Activated CD4-positive, alpha-beta T cell treated with anti-CD3 and anti-CD28 coated beads, Interleukin-2, amount 50 U/mL, for 24 hours (primary cell): ENCODE measurements at places on chromosomes 12 and 14.

- DNase-seq = no peak
Measured at GRCh38 chr12:32336261-32336660, 63.1 kb upstream of the FGD4 start.

- DNase-seq = no peak
Measured at GRCh38 chr14:99612071-99612737, 8.2 kb upstream of the CCDC85C start.

GRCh38 chr14:72451054-72451972 is 442.6 kb downstream of the DPF3 start:
- no peak for DNase-seq

DNA sequence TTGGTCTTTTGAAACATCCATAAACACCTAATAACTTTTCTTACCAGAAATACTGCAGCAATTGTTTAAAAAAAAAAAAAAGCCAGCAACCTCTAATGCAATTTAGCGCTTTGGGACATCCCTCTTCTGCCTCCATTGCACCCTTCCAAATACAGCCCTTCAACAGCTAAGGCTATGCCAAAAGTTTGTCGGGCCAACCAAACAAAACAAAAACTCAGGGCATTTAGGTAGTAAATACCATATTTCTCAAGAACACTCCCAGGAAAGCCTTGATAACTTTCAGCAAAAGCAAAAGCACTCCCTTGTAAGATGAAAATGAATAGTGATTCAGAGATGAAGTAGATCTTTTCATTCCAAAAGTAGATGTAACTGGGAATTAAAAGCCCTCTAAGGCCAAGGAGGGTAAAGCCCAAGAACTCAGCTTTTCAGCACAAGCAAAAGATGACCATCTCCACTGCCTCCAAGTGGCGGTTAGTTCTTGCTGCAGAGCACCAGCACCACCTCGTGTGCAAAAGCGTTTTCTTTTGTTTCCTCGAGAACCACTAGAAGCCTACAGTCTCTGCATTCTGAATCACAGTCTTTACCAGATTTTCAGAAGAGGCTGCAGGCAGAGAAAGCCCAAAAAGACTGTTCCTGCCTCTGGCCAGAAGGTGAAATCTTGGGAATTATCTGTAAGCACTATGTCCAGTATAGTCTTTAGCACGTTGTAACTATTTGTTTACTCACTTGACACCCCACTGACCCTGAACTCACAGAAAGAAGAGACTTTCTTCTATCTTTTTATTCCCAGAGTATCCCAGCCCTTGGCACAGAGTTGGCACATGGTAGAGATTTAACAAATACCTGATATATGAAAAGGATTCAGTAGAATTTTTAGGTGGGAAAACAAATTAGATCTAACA is 53.1 kb downstream of the SIX6 start:
- DNase-seq = no peak

DNA sequence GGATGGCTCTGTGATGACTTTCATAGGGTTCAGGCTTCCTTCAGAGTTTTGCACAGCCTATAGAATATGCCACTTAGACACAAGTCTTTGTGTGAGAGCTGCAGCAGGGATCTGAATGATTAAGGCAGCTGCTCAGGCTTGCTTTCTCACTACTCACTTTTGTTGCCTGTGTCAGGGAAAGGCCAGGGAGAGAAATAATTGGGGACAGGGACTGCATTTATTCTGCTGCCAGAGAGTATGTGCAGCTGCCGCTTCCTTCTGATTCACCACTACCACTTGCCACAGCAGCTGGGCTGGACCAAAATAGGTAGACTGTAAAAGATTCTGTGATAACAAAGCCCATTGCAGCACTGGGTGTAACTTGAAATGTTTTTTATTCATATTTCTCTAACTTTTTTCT is 49.7 kb downstream of the TRMT5 start:
- DNase-seq = no peak

GRCh38 chr12:130989391-130989790 is 35.7 kb downstream of the ADGRD1 start:
- no peak for DNase-seq

GRCh38 chr12:25241167-25242020 is 9.3 kb downstream of the KRAS start:
- DNase-seq = no peak

- DNase-seq = no peak
Measured at GRCh38 chr12:12915656-12916055, 24.3 kb downstream of the GPRC5A start.

DNA sequence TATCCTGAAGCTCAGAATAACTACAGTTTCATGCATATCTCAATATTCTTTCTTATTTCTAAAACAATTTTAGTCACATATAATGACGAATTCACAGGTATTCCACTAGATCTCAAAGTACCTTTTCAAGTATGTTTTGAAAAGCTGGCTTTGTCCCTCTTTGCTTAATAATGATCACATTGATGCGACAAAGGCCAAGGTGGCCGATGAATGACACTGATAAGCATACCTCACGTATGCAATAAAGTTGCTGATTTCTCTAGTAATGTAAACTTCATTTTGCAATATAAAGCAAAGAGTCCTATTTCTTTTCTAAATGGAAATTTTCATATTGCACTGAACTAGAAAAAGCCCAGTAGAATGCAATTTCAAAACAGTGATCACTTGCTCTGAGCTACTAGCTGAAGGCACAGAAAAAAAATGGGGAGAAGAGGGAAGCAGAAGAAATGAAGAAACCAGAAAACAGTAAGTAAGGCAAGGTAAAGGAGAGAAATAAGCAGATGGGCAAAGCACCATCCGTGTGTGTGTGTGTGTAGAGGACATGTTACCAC is 29.3 kb downstream of the FGD6 start:
- no peak for DNase-seq

DNA sequence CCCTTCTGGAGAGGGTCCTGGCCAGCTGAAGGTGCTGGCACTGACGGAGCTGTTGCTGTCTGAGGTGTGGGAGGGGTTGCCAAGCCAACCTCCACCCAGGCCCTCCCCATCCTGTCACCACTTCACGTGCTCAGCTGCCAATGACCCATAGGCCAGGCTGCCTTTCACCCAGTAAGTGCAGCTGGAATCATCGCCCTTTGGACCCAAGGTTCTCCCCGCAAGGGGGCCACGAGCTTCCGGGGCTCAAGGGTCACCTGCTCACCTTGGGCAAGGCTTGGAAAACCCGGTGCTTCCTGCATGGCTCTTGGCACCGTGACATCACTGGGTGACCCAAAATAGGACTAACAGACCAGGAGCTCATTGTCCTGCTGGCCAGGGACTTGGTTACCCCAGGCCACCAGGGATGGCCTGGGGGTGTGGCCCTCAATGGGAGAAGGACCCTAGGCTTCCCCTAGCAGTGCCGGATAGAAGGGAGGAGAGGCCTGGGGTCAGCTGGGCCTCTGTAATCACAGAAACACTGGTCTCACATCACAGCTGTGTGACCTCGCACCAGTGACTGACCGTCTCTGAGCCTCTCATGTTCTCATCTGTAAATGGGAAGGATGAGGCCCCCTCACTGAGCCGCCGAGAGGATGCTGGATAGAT is 51.3 kb downstream of the CCDC85C start:
- no peak for DNase-seq

DNA sequence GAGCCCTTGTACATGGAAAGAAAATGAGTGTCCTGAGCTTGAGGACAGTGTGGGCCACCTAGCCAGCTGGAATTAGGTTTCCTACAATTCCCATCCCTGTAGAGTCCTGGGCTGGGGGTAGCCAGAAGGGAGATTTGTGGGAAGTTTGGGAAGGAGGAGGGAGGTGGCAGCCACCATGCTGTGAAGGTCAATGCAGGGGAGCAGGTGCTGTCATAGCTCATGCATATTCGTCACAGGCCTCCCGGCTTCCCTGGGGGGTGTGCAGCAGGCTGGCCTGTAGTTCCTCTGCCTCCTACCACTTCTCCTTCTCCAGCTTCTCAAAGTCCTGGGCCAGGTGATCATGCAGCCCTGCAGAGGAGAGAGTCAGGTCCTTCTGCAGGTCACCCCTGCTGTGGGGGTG is 121.3 kb downstream of the TBX3 start:
- no peak for DNase-seq

DNA sequence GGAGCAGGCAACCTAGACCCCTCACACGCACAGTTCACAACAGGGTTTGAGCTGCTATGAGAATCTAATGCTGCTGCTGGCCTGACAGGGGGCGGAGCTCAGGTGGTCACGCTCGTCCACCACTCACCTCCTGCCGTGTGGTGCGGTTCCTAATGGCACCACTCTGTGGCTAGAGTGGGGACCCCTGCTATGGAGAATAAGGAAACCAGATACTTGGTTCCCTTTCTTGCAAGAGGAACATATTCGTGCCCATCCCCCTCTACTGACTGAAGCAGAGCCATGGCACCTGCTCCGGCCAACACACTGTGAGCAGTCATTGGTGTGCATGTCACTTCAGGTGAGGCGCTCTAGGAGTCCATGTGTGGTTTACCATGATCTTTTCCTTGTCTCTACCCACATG is 30.4 kb upstream of the RIMBP2 start:
- DNase-seq = no peak

- DNase-seq = no peak
Measured at GRCh38 chr12:116148844-116149243, 128.6 kb downstream of the MED13L start.

DNA sequence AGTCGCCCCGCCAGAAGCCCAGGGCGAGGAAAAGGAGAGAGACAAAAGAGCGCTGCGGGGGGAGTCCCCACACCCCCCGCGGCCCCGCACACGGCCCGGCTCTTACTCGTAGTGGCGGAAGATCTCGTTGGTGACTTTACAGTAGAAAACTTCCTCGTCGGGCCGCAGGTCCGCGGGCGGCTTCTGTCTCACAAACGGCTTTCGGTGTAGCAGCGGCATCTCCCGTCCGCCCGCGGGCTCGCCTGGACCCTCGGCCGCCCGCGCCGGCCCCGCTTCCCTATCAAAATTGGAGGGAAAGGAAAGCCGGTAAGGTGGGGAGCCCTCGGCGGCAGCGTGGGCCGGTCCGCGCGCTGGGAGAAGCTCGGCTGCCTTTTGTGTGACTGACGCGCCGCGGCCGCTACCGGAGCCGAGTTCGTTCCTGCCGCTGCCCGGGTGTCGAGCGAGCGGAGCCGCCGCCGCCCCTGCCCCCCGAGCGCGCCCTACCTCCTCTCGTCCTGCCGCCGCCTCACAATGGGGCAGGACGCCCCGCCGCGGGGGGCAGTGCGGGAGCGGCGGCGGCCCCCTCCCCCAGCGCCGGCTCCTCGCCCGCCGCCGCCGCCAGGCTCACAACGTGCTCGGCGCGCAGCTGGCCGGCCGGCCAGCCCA is 652 bp downstream of the BAZ1A start:
- peak; percentile 44 for DNase-seq

DNA sequence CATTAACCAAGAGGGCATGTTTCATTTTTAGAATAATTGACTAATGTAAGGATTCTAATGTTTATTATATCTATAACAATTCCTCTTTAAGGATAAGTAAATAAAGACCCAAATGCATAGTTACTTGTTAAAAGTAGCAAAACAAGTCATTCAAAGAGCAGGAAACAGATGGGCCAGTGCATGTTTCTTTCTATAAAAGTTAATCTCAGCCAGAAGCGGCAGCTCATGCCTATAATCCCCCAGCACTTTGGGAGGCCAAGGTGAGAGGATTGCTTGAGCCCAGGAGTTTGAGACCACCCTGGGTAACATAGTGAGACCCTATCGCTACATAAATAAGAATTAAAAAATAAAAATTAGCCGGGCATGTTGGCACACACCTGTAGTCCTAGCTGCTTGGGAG is 391.0 kb upstream of the RGS6 start:
- no peak for DNase-seq

DNA sequence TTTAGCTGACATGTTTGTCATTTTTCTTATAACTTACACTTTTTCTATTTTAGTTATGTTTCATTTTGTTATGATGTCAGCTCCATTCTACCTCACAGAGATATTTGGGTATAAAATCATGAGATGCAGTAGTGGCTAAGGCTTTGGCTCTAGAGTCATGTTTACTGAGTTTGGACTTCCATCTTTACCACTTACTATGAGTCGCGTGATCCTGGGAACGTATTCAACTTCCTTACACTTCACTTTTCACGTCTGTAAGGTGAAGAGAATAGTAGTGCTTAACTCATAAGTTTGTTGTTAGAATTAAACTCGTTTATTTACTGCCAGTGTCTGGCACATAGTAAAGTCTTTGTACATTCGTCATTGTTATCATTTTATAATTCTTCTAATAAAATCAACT is 126.3 kb downstream of the ERC1 start:
- no peak for DNase-seq

DNA sequence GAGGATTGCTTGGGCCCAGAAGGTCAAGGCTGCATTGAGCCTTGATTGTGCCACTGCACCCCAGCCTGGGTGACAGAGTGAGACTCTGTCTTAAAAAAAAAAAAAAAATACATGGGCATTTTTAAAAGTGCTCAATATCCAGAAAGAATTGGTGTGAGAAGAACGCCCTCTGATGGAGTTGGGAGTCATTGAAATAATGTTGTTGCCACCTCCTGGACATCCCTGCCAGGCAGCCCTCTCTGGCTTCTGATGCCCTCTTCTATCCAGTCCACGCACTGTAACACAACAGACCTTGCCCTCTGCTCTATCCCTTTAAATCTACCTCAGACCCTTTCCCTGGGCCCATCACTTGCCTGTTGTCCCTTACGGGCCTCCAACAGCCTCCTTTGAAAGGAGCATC is 4.9 kb downstream of the PTGDR start:
- DNase-seq = no peak

- no peak for DNase-seq
Measured at GRCh38 chr12:94714378-94715114, 64.2 kb upstream of the TMCC3 start.

DNA sequence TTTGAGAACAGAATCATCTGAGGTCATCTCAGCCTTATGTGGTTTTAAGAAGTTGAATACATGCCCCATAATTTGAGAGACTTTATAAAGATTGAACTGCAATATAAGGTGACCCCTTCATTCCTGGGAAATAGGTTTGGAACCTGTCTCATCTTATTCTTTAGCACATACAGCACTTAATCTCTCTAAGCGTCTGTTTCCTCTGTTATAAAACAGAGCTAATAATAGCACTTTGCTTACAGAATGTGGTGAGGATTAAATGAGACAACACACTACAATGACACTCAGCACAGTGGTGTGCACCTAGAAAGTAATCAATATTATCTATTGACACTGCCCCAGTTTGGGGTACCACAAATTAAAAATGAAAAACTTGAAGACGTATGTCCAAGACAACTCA is 102.1 kb downstream of the DUSP6 start:
- no peak for DNase-seq
